ENCODE measurements at places on chromosomes 3 and 15.

DNA sequence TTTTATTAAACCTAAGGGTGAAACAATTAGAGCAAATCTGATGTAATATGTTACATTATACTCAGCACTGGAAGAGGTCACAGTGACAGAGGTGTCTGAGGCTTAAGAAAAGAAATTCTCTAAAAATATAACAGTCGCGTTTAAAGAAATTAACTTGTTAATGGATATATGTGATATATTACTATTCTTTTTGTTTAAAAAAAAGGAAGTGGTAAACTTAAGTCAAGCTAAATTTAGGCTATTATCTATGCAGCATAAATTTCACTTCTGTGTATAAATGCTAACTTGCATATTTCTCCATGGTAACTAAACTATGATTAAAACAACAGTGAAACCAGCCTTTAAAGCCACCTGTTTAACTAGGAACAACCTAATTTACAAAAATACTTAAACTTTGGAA is 191.3 kb downstream of the FOXP1 start:
- DNase-seq = no peak

DNA sequence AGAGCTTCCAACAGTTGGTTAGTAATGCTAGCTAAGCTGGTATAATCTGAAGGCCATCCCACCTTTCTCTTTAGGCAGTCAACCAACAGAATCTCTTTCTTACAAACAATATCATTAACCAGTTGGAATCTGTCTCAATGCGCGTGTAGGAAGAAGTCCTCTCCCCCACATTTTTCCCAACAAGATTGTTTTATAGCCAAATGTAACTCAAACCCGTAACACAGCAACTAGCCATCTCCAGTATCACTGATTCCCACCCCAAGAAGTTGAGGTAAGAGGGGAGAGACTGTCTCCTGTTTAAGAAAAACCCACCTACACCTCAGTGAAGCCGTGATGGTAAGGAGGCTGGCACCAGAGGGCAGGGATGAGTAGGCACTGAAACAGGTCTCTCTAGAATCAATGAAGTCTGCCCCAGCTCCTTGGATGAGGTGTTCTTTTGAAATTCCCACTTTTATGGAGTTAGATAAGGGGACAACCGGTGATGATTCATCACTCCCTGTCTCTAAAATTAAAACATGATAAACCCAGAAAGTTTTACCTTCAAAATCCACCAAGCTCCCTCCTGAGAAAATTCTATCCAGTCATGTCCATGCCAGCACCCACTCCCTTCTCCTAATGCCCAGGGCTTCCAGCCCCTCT is 30.9 kb downstream of the CDC25A start:
- peak; percentile 22 for DNase-seq

DNA sequence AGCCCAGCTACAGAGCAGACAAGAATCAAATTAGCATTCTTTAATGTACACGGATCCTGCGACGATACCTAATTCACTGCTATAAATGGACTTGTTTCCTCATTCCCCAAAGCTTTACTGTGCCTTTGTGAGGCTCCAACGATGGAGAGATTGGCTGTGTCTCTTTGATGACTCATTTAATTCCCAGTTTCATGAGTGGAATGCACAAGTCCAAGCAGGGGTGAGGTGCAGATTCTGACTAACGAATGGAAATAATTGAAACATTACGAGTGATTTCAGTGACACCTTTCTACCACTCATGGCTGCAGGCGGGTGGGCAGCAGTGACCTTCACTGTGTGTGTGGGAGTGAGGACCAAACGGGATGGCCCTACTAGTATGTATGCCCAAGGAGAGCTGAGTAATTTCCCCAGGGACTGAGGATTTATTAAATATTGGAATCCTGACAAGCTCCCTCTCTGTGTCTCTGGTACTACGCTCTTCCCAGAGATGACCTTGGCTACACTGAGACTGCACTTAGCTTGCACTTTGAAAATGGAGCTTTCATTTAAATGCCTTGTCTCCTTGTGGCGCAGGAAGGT is 156.7 kb downstream of the CACNA2D3 start:
- no peak for DNase-seq

DNA sequence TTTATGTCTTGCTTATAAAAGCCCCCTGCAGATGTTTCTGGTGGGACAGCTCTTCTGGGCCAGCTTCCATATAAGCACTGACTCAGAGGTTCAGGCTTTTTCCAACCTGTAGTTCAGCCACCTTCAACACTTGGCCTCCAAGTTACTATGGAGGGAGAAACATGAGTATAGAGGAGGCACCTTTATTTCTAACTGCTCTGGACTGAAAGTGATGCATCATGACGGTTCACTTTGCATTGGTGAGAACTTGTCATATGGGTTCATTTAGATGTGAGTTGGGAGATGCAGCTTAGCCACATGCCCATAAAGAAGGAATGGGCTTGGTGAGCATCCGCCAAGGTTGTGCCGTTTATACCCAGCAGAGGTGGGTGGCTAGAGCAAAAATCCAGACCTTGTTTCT is 58.8 kb upstream of the CFAP161 start:
- no peak for DNase-seq

DNA sequence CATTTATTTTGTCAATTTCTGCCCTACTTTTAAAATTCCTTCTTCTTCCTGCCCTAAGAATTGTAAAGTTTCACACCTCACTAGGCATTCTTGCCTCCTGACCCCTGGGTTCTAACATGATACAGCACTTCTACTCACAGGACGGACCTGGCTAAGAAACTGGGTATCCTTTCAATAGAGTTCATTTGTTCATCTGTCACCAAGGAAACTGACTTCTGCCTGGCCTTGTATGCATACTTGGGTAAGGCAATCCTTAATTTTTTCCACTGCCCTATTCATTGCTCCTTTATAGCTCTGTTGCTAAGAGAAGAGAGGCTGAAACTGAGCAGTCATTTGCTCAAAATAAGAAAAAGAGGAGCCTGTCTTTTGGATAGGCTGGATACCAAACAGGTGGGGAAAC is 3.3 kb downstream of the RGMA start:
- DNase-seq = no peak

DNA sequence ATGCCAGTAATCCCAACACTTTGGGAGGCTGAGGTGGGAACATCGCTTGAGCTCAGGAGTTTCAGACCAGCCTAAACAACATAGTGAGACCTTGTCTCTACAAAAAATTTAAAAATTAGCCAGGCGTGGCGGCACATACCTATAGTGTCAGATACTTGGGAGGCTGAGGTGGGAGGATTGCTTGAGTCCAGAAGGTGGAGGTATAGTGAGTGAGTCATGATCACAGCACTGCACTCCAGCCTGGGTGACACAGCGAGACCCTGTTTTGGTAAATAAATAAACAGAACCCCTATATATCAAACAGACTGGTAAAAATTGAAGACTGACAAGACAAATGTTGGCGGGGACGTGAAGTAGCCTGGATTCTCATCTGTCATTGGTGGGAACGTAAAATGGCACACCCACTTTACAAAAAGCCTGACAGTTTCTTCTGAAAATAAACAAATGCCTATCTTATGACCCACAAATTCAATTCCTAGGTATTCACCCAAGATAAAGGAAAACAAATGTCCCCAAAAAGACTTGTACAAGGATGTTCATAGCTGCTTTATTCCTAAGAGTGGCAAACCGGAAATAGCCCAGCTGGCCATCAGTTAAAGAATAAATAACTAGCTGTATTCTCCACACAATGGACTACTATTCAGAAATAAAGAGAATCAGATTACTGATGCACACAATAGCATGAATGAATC is 47.0 kb upstream of the GK5 start:
- DNase-seq = no peak

- no peak for DNase-seq
Observed at GRCh38 chr15:64699751-64700388, 75.5 kb downstream of the RBPMS2 start.

DNA sequence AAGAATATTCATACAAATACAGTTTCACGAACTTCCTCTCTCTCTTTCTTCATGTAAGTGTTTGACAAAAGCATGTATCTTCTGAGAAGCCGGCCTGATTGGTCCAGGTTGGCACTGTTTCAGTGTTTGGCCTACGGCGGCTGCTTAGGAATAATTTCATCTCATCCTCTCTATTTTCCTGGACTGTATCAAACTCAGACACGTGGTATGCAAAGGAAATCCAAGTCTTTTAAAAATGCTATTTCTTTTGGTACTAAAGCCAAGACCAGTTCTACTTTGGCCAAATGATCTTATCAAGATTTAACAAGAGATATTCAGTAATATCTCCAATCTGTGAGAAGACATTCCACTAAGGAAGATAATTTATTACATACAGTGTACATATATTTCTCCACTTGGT is 152.8 kb downstream of the TIGIT start:
- DNase-seq = no peak

GRCh38 chr3:100131241-100131640 is 16.9 kb upstream of the FILIP1L start:
- DNase-seq = no peak

DNA sequence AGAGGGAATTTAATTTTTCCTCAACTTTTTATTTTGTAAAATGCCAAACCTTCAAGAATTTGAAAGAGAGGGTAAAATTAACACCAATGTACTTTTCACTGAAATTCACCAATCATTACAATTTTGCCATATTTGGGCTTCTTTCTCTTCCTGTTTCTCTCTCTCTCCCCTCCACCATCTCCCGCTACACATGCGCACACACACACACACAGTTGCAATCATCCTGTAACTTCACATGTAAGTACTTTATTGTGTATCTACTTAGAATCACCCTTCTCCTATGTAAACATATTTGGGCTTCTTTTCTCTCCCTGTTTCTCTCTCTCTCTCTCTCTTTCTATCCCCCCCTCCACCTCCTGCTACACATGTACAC is 7.4 kb downstream of the ARL14 start:
- DNase-seq = no peak

DNA sequence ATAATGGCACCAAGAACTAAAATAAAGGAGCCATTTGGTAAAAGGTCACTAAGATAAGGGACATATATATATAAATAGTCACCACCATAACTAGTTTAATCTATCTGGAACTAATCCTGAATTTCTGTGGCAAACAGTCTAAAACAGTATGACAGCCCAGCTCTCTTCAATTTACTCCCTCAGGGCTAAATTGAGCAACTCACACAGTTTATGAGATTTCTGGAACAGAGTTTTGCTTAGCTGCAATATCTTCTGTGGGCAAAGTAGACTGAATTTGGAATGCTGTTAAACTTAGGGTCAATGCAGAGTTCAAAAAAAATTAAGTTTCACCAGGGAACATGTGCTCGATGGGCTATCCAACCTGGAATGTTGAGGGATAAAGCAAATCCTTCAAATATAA is 70.1 kb upstream of the VEPH1 start:
- no peak for DNase-seq

DNA sequence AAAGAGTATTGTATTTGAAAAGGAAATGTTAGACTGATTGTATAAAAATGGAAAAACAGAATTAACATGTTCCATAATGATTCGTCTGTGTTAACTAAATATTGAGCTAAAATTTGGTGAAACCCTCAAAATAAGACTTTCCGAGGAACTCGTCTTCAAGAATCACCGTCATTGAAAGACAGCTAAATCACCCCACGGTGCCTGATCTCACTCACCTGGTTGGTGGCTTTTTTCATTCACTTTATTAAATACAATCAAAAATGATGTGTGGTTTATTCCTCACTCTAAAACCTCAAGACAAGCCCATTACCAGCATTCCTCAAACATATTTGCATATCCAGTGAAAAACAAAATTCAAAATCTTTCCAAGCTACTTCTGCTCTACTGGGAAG is 153.9 kb downstream of the FOXP1 start:
- no peak for DNase-seq

GRCh38 chr3:176988795-176989194 is 208.5 kb downstream of the TBL1XR1 start:
- no peak for DNase-seq

GRCh38 chr15:78598348-78598747 is 22.4 kb downstream of the CHRNA3 start:
- no peak for DNase-seq

GRCh38 chr3:173761161-173761560 is 363.6 kb downstream of the NLGN1 start:
- no peak for DNase-seq

DNA sequence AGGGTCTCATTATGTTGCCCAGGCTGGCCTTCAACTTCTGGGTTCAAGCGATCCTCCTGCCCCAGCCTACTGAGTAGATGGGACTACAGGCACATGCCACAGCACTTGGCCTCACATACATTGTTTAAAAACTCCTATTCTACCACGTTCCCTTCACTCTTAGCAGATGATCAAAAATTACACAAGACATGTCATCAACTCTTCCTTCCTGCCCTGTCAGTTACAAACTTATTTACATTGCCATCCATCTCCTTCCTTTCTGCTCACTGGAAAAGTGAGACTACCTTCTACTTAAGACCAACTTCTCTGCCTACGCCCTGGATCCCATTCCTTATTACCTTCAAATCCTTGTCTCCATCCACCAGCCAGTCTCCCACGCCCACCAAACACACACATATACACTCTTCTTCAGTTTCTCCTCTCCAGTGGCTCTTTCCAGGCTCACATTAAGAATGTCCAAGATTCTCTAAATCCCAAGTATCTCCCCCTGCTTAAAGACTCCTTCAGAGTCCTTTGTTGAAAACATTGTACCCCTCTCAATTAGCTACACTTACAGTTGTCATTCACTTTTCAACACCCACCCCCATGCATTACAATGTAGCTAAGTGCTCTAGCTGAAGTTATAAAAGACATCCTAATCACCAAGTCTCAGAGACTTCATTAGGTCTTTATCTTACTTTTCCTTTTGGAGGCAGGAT is 4.3 kb downstream of the PEAK1 start:
- no peak for DNase-seq

DNA sequence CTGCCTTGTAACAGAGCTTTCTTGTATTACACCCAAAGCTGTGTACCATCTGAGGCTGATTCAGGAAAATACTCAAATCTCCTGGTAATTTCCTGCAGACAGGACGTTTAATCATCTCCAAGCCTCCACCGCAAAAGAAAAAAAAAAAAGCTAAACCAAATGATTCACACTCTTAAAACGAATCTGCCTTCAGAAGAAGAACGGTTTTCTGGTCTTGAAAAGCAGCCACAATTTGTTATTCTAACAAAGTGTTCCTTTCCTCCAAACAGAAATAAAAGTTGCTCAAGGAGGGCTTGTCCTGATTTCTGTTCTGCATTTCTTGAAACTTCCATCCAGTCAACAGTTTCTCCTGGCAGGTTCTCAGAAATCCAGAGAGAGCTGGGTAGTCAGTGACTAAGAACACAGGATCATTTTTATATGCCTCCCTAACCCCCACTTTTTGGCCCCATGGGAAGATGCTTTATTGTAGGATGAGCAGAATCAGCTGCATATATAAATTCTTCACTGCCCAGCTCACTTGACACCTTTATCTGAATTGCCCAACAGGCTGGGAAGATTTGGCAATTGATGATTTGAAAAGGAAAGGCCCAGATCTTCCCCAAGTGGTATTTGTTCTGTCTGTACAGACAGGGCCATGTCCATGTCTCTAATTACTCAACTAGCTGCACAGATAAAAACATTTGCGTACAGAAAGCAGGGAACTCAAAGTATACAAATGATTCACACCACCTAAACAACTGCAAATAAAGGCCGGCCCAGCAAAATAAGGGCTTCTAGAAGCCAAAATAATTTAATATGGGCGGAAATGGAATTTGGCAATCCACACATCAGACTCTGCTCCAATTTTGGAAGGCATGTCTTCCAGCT is 41.0 kb upstream of the PRICKLE2 start:
- peak; percentile 66 for DNase-seq
